Activated T-helper 2 cell treated with anti-CD3 and anti-CD28 coated beads, Interferon-gamma antibody, Interleukin-2, Interleukin-4, amounts not matched to agents 10 μg/mL and 5 μg/mL and 100 μg/mL, durations not matched to agents 14 hours and 24 hours and 36 hours (primary cell): ENCODE measurements at places on chromosomes 12 and 14.
A peak's percentile ranks its signal among the peaks of the same experiment; 100 is the strongest.

- no peak for DNase-seq
- H3K27ac ChIP-seq = no peak overlapping the region
- no peak overlapping the region for H3K4me3 ChIP-seq
These were observed 439.4 kb downstream of the NELL2 start for GRCh38 chr12:44436756-44437155.

DNA sequence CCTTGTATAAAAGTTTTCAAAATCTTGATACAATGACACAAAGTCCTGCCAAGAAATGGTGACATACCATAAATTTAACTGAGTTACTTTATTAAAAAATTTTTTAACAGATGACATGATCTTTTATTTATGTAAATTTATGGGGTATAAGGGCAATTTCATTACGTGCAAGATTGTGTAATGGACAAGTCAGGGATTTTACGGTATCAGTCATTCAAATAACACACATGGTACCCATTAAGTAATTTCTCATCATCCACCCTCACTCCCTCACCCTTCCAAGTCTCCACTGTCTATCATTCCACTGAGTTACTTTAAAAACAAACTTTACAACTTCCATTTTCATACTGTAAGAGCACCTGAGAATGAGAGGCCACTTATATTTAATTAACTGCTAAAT is 37.4 kb downstream of the SPTLC2 start:
- H3K27ac ChIP-seq = no peak overlapping the region
- no peaks in the 10 kb centered on the region for H3K27me3 ChIP-seq
- H3K36me3 ChIP-seq = peaks cover 36% of the 10 kb centered on the region

GRCh38 chr14:101839236-101839635 is 77.7 kb downstream of the PPP2R5C start:
- peak overlapping the region; percentile 58 for H3K4me3 ChIP-seq
- H3K36me3 ChIP-seq = peaks cover 44% of the 10 kb centered on the region
- peak overlapping the region; percentile 87 for H3K27ac ChIP-seq

GRCh38 chr12:100267603-100268281 is 765 bp downstream of the SCYL2 start:
- peaks cover 30% of the 10 kb centered on the region for H3K4me1 ChIP-seq
- peak overlapping the region; percentile 76 for H3K27ac ChIP-seq
- peaks cover 11% of the 10 kb centered on the region for H3K36me3 ChIP-seq
- peak overlapping the region; percentile 95 for H3K4me3 ChIP-seq
- no peaks in the 10 kb centered on the region for H3K27me3 ChIP-seq

DNA sequence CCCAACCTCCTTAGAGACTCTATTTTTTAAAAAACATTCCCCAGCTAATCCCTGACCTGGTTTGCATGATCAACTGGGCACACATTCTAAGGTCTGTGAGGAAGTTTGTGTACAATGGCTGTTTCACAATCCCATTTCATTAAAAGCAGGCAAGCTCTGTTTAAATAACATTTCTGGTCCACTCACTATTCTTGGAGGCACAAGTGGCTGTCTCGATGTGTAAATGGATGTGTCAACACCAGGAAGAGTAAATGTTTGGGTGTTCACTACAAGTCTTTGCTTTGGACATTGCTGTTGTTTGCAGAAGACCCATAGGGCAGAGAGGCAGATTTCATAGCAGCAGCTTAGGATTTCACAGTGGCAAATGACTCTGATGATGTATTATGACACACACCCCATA is 98.3 kb downstream of the PDZRN4 start:
- DNase-seq = no peak
- H3K36me3 ChIP-seq = no peaks in the 10 kb centered on the region
- no peak overlapping the region for H3K4me3 ChIP-seq
- no peak overlapping the region for H3K27ac ChIP-seq
- H3K4me1 ChIP-seq = no peaks in the 10 kb centered on the region

- no peaks in the 10 kb centered on the region for H3K27me3 ChIP-seq
- peaks cover 35% of the 10 kb centered on the region for H3K4me1 ChIP-seq
- DNase-seq = no peak
These were observed 161.0 kb downstream of the SLC38A4 start for GRCh38 chr12:46664761-46665287.

DNA sequence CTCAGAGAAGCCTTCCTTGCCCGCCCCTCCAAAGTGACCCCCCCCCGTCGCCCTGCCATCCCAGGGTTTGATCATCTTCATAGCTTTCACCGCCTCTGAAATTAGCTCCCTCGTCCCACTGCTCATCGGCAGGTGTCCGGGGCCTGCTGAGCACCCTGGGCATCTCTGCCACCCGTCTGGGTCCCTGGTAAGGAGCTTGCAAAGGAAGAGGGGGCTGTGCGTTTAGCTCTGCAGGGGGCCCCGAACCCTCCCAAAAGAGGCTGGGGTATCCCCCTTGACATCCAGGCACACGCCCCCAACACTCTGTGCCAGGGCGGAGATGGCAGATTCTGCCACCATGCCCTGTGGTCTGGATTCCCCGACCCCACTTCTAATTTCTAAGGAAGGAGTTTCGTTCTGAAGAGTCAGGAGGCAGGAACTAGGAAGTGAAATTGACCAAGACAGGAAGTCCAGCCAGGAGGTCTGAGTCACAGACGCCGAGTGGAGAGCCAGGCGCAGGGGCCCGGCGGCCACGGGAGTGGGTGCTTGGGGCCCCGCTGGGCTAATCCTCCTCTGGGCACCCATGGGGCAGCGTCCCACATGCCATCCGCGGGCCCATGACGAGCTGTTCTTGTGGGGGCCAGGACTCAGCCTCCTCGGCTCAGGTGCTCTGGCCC is 95.7 kb downstream of the RFLNA start:
- H3K4me1 ChIP-seq = peaks cover 22% of the 10 kb centered on the region
- no peak overlapping the region for H3K4me3 ChIP-seq
- no peaks in the 10 kb centered on the region for H3K27me3 ChIP-seq
- DNase-seq = no peak

DNA sequence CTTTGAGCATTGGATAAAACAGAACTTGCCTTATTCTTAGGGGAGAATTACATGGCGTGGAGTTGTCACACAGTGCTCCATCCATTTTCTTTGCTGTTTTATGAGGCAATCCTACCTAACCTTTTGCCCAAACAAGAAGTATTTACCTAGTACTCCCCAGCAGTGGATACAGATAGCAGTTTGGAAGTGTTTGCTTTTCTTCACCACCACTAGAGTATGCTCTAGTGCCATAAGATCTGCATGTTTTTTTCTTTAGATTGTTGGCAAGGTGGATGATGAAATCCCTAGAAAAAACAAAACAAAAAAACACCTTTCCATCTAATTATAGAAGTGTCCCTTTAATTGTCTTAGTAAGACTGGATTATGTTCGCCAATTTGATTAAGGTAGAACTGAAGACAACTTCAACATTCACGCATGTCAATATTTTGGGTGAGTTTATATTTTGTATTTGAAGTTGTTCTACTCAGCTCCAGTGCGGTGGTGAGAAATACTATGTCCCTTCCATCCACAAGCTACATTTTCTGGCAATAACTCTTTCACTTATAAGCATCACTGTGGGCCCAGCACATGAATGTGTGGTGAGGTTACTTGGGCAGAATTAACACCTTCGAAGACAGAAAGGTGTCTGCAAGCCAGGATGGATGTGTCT is 23.6 kb upstream of the TMEM260 start:
- DNase-seq = no peak
- H3K36me3 ChIP-seq = no peaks in the 10 kb centered on the region
- H3K27me3 ChIP-seq = peaks cover 14% of the 10 kb centered on the region
- H3K27ac ChIP-seq = no peak overlapping the region

DNA sequence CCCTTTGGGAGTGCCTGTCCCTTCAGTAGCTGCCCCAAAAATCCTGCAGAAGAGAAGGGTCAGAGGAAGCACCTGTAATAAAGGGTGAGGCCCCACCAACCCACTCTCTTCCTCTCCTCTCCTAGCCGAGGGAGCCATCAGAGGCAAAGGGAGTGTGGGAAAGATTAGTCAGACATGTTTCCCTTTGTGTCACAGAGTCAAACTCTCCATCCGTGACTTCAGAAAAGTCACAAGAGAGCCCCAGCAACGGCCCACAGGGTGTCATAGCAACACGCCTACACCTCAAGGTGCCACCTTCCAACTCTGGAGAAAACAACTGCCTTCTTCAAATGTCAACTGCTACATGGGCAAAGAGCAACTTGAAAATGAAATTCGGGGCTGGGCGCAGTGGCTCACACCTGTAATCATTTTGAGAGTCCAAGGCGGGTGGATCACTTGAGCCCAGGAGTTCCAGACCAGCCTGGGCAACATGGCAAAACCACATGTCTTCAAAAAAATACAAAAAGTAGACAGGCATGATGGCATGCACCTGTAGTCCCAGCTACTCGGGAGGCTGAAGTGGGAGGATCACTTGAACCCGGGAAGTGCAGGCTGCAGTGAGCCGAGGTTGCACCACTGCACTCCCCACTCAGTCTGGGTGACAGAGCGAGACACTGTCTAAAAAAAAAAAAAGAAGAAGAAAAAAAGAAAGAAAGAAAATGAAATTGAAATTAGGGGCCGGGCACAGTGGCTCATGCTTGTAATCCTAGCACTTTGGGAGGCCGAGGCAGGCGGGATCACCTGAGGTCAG is 17.7 kb upstream of the CD27 start:
- H3K4me1 ChIP-seq = peaks cover 60% of the 10 kb centered on the region
- H3K4me3 ChIP-seq = peak overlapping the region; percentile 71
- no peaks in the 10 kb centered on the region for H3K27me3 ChIP-seq
- DNase-seq = peak; percentile 79
- peak overlapping the region; percentile 97 for H3K27ac ChIP-seq

GRCh38 chr14:81516986-81517797 is 16.5 kb downstream of the SEL1L start:
- peaks cover 15% of the 10 kb centered on the region for H3K4me1 ChIP-seq
- H3K4me3 ChIP-seq = no peak overlapping the region
- no peak for DNase-seq
- H3K36me3 ChIP-seq = peaks cover 69% of the 10 kb centered on the region
- H3K27me3 ChIP-seq = no peaks in the 10 kb centered on the region
- H3K27ac ChIP-seq = no peak overlapping the region

GRCh38 chr14:77311217-77311616 is 9.5 kb downstream of the POMT2 start:
- no peak overlapping the region for H3K27ac ChIP-seq
- no peak overlapping the region for H3K4me3 ChIP-seq
- no peaks in the 10 kb centered on the region for H3K36me3 ChIP-seq
- DNase-seq = no peak
- peaks cover 10% of the 10 kb centered on the region for H3K4me1 ChIP-seq

DNA sequence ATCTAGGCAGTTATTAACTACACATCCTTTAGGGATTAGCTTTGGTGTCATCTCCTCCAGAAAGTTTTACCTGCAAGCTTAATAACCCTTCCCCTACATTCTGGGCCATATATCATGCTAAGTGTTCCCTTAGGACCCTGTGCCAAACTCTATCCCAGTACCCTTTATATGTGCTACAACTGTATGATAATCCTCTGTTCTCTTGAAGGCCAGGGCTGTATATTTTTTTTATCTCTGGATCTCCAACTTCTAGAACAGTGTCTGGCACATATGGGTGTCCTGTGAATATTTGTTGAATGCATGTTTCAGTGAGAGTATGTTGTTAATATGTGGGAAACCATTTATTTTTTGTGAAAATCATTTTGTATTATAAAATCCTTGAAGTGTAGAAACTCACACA is 106.7 kb downstream of the PPM1A start:
- H3K27ac ChIP-seq = no peak overlapping the region
- no peaks in the 10 kb centered on the region for H3K4me1 ChIP-seq
- H3K4me3 ChIP-seq = no peak overlapping the region
- DNase-seq = no peak
- no peaks in the 10 kb centered on the region for H3K36me3 ChIP-seq
- peaks cover 8% of the 10 kb centered on the region for H3K27me3 ChIP-seq

DNA sequence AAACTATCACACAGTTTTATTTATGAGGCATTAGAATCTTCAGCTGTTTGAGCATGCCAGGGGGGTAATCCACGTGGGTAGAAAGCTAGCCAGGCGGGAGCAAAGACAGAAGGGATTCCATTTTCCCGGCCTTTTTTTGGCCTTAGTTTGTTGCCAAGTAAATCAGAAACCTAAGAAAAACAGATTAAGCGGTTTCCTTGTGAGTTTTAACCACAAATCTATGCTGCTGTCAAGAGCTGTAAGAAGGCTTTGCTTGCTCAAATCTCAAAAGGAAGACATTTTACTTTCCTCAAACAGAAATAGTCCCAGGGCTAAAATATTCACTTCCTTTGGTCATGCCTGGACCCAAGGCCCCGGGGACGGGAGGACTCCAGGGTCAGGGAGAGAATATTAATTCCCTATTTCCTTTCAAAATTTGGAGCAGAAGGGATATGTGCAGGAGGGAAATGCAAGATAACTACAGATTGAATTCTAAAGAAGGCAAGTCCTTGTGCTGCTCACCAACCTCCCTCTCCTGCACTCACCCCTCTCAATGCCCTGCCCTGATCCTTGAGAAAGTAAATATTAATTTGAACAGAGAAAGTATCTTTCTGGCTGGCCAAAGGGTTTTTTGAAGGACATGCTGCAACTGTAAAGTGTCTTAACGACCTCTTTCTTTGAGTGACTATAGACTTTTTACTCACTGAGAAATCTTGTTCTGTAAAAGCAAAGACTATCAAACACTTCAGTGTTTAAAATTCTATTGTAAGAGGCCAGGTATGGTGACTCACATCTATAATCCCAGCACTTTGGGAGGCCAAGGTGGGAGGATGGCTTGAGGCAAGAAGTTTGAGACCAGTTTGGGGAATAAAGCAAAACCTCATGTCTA is 75.7 kb downstream of the HSD17B6 start:
- peaks cover 19% of the 10 kb centered on the region for H3K4me1 ChIP-seq
- DNase-seq = no peak
- no peak overlapping the region for H3K27ac ChIP-seq
- no peak overlapping the region for H3K4me3 ChIP-seq
- no peaks in the 10 kb centered on the region for H3K36me3 ChIP-seq
- H3K27me3 ChIP-seq = peaks cover 10% of the 10 kb centered on the region

DNA sequence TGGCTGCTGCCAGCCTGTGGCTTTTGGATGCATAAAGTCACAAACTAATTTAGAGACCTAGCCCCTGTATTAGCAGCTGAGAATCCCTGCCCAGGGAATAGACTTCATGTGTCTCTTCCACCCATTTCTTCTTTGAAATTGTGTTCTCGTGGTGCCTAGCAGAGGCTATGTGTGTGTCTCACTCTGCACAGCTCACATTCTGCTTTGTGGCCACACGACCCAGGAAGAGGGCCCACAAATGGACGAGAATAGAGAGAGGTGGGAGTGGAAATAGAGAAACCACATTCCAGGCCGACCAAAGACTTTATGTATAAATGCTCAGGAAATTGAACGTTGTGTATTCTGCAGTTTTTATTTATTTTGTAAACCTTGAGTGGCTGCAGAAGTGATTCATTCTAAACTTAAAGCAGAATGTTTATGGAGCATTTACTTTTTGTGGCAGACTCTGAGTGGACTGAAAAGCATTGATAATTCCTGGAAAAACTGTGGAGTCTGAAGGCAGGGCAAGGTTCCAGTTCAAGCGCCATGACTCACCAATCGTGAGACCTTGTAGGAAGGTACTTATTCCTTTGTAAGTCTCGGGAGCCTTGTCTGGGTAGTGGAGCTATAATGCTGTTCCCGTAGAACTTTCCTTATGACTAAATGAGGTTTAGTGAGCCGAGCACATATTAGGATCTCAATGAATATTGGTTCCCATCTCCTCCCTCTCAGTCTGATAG is 9.1 kb downstream of the B4GALNT3 start:
- H3K4me3 ChIP-seq = no peak overlapping the region
- no peak for DNase-seq
- peaks cover 24% of the 10 kb centered on the region for H3K27me3 ChIP-seq
- H3K4me1 ChIP-seq = no peaks in the 10 kb centered on the region
- no peak overlapping the region for H3K27ac ChIP-seq
